ENCODE measurements at places on chromosomes 5 and 9.

- DNase-seq, result no peak
Measured at GRCh38 chr9:137163365-137163715, 6.5 kb downstream of the LRRC26 start.

DNA sequence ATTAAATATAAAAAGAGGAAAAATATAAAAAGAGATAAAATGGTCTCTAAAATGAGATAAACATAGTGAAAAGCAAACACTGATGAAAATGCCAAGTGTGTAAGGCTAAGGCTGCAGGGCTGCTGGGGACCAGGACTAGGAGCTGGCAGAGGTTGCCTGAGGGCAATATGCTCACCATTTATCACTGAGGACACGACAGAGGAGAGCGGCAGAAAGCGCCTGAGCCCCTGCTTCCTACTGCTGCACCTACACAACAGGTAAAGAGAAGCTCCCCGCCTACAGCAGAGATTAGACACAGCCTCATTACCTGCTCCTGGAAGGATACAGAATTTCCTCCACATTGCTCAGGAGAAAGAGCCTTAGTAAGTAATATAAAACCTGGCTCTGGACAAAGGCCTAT lies 70.7 kb upstream of the PPP1R2B start:
- no peak for DNase-seq

GRCh38 chr9:129164246-129164930 lies 13.7 kb downstream of the IER5L start:
- no peak for DNase-seq

GRCh38 chr5:141484641-141485311 lies at the start of gene PCDHGC4:
PCDHGC4 (plus strand) TSS chr5:141485030; CDS start chr5:141485174, 144 bp downstream.
- DNase-seq, result peak; percentile 34

DNA sequence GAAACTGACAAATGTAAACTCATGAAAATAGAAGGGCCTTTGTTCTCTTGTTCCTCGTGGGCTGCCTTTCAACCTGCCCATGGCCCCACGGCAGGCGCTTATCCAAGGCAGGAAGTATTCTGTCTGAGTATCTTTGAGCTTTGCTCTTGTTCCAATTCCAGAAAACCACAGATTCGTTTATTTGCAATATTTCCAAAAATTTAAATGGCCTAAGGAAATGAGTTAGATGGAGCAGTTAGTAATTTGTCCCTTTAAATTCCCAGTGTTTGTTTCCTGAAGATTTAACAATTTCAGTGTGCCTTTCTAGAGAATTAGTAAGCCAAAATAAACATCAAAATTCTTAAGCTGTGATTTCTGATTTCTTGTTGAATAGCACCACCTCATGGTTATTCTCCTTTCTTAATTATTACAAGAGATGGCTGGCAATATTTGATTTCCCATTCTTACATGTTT lies 299.4 kb upstream of the RASA1 start:
- no peak for DNase-seq

DNA sequence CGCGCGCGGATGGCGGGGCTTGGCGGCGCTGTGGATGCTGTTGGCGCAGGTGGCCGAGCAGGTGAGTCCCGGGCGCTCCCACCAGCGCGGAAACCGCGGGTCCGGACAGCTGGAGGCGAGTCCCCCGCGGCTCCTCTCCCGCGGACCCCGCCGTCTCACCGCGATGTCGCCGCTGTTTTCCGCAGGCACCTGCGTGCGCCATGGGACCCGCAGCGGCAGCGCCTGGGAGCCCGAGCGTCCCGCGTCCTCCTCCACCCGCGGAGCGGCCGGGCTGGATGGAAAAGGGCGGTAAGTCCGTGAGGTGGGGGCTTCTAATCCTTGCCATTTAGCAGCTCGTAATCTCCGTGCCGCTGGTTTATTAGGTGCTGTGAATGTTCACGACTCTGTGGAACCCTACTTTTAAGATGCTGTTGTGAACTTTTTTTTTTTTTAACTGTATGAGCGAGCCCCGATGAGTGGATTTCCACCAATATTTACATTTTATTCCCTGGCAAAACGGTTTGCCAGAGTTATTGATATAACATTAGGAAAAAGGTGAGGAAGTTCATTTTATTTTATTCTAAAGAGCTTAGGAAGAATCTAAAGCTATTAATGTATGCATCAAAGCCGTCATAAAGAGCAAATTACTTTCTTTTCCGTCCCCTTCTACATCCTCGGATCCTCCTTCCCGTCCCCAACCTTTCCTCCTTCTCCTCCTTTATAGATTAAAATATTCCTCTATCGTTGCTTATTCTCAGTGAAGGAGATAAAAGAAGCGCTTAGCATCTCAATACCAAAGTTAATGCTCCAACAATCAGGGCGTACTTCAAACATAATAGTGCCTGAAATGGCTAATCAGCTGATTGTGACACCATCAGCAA lies 579 bp downstream of the ADAMTS16 start:
- DNase-seq, result no peak

DNA sequence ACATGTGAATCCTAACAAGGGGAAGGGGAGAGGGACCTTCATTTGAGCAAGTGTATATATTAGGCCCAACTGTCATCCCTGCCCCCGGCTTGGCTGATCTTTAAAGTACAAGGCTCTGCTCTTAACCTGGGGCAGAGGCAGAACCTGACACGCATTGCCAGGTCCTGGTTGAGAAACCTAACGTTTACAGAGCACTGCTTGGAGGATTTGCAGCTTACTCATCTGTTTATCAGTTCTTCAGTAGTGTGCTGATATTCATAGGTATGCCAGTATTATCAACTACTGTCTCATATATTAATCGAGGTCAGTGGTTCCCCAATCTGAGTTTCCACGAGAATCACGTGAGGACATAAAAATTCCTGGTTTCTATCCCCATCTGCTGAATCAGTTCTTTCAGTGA lies 50.4 kb downstream of the ACO1 start:
- DNase-seq, result no peak

- no peak for DNase-seq
Measured at GRCh38 chr9:123164285-123164684, 104.1 kb downstream of the STRBP start.

GRCh38 chr5:149999359-149999758 lies 1.1 kb downstream of the TIGD6 start:
- no peak for DNase-seq

DNA sequence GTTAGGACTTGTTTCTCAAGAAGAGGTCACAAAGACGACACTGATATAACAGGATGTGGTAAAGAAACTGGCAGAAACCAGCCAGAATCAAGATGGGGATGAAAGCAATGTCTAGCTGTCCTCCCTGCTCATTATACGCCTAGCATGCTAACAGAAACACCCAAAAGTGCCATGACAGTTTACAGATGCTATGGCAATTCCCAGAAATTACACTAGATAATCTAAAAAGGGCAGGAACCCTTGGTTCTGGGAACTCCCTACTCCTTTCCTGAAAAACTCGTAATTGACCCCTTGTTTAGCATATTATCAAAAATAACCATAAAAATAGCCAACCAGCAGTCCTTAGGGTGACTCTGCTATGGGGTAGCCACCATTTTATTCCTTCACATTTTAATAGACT lies 10.9 kb upstream of the MRPS30 start:
- DNase-seq, result no peak

GRCh38 chr5:179805529-179806249 lies 977 bp downstream of the MGAT4B start:
- DNase-seq, result peak; percentile 73

DNA sequence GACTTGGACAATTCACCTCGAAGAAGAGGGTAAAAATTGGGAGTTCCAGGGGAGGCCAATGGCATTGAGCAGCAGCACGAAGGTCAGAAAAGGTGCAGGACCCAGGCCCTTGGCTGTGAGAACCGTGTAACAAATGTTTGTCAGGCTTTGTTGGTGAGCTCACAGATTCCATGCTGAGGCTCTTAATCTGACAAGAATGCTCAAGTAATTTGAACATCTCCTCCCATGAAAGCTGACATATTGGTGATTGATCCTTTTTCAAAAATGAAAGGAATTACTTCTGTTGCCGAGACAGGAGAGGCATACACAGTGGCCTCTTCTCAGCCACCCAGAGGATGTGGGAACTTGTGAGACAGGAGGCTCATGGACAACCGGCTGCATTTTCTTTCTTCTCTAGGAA lies 11.6 kb downstream of the RAI14 start:
- DNase-seq, result no peak

DNA sequence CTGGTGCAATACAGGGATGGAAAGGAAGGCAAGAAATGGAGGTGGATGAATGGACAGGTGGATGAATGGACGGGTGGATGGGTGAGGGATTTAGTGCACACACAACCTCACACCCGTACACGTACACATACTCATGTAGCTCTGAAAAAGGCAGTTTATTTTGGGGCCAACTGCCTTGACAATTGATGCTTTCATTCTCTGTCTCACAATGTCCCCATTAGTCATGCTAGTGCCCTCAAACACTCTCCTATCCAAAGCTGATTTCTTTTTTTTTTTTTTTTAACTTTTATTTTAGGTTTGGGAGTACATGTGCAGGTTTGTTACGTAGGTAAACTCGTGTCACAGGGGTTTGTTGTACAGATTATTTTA lies 495.0 kb downstream of the DMAC1 start:
- no peak for DNase-seq

All from activated CD4-positive, alpha-beta T cell treated with anti-CD3 and anti-CD28 coated beads for 36 hours (primary cell).